ENCODE measurements at places on chromosomes 1 and 21.

- DNase-seq = no peak
Measured at GRCh38 chr21:15062606-15062965, 2.2 kb downstream of the NRIP1 start.

- no peak for DNase-seq
Measured at GRCh38 chr1:197391303-197392226, 123.5 kb downstream of the CRB1 start.

GRCh38 chr1:67158401-67158800 is 7.9 kb upstream of the IL23R start:
- no peak for DNase-seq

- no peak for DNase-seq
Measured at GRCh38 chr1:85940656-85941306, 215.8 kb downstream of the COL24A1 start.

DNA sequence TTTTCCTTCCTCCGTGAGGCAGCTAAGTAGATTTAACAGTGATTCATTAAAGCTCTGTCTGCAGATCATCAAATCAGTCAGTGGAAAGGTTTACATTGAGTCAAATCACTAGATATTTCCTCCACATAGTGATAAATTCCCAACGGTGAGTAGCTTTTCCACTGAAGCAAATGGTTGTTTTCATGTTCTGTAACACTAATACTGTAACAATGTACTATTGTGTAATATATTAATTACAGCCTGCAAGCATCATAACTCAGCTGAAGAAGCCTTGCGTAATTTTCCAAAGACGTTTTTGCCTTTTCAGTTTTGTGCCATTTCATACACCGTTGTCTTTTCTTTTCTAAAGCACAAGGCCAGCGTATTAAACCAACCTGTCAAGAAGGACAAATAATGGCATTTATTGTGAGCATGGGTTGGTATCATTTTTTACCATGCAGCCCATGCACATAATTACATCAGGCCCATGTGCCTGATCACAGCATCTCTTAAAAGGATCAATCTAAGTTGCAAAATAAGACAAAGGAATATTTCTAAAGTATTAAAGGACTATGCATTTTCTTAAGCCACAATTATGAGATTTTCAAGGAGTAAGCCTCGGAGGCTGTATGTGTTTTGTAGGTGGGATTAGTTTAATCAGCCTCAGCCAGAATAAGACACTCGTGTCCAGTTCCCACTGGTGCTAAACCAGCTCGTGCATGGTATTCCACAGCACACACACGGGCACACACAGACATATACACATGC is 16.7 kb upstream of the PDE9A start:
- DNase-seq = no peak

GRCh38 chr21:40636026-40636425 is 210.9 kb downstream of the DSCAM start:
- DNase-seq = no peak

DNA sequence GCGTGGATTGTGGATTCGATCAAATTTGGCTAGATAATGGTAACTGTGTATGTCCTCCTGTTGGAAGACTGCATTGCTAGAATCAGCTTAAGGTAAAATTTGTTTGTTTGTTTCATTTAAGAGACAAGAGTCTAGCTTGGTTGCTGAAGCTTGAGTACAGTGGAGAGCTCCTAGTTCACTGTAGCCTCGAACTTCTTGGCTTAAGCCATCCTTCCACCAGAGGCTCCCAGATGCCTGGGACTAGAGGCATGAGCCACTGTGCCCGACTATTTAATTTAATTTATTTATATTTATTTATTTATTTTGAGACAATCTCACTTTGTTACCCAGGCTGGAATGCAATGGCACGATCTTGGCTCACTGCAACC is 1.5 kb downstream of the PHACTR4 start:
- no peak for DNase-seq

DNA sequence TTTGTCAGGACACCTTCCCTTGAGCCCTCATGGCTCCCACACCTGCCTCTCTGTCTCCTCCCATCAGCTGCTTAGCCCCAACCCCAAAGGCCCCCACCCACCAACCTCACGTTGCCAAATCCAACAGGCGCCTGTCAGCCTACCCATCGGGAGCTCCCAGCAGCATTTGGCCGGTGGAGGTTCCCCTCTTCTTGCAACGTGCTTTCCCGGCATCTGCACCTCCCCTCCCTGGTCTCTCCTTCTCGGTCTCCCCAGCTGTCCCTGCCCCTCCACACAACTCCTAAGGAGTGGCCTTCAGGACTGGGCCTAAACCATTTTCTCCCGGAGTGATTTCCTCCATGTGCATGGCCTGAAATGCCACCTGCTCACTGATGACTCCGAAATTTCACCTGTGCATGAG is 71.9 kb downstream of the KLHDC7A start:
- DNase-seq = no peak

DNA sequence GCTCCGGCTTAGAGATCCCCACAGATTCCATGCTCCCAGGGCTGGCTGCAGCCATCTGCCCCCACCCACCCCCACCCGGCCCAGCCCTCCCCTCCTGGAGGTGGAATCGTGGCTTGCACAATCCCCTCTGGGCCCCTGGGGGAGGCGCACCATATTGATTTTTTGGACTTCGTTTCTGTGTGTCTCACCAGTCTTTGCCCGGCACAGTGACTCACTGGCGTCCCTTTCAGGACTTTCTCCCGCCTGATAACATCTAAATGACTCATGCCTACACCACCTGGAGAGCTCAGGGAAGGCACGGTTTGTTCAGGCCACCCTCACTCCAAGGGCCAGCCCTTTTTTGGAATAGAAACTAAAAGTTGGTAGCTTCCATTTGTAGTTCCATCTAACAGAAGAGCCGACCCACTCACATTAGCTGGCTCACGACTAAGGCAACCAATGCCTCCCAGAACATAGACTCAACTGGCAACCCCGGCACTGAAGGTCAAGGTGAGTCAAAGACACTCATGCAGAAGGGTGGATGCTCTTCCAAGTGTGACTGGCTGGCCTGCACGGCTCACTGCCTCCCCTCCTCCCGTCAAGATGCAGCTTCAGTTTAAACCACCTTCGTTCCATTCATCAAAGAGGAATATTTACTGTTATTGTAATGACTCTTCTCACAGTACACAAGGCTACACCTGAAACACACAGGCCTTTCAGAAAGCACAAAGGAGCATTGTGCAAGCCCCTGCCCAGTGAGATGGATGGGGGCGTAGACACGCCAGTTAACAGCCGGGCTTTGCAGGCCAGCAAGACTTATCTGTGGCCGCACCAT is 18.1 kb upstream of the ETS2 start:
- DNase-seq = no peak

DNA sequence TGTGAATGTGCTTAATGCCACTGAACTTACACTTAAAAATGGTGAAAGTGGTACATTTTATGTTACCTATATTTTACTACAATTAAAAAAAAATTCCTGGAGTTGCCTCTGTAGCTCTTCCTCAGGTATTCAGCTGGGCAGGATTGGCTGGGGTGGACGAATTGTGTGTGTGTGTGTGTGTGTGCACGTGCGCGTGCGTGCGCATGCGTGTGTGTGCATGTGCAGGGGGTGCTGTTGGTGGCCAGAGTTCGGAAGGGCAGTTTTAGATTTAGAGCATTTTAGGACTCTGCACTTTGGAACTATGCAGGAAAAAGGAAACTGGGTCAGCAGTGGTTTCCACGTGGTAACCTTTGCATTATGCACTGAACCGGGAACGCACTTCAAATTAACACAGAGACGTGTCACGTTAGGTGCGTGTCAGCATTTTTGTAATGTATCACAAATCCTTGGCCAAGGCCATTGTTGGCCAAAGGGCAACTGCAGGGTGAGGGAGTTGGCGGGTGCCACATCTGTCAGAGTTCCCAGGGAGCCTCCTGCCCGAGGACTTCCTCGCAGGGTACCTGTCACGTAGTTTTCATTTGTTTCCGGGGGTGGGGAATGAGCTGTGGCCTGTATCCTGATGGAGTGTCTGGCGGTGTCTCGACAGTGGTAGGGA is 312.8 kb downstream of the CAMTA1 start:
- no peak for DNase-seq

- no peak for DNase-seq
Measured at GRCh38 chr1:205589618-205590456, 42.0 kb downstream of the ELK4 start.

GRCh38 chr1:116316373-116316772 is 56.7 kb upstream of the ATP1A1 start:
- DNase-seq = no peak

DNA sequence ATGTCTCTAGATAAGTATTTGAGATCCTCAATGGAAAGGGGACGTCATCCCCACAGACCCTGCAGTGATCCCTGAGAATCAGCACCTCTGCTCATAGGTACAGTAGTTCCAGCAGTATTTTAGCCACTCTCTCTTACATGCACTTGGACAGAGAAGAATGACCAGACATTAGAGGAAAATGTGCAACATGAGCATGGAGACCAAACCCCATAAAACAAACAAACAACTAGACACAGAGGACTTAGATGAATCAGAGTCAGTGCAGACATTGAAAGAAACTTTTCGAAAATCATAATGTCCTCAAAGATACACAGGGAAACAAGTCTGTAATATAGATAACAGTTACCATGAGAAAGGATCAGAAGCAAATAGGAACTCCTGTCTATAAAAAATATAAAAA is 108.2 kb downstream of the LYPLAL1 start:
- DNase-seq = no peak

DNA sequence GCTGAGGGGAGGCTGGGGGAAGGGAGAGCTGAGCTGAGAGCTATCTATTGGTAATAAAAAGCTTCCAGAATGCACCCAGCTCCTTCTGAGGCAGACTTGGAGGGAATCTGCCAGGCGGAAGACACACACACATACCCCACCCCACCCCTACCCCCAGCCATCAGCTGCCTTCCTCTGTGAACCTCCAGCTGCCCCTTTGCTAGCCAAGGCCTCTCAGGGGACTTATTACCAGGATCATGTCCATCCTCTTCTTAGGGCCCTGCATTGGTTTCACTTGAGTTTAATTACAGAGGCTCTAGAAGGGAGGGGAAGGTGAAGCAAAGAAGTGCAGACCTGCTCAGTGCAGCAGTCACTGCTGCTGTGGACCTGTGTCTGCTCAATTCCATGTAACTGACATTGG is 156.4 kb downstream of the OMA1 start:
- no peak for DNase-seq

DNA sequence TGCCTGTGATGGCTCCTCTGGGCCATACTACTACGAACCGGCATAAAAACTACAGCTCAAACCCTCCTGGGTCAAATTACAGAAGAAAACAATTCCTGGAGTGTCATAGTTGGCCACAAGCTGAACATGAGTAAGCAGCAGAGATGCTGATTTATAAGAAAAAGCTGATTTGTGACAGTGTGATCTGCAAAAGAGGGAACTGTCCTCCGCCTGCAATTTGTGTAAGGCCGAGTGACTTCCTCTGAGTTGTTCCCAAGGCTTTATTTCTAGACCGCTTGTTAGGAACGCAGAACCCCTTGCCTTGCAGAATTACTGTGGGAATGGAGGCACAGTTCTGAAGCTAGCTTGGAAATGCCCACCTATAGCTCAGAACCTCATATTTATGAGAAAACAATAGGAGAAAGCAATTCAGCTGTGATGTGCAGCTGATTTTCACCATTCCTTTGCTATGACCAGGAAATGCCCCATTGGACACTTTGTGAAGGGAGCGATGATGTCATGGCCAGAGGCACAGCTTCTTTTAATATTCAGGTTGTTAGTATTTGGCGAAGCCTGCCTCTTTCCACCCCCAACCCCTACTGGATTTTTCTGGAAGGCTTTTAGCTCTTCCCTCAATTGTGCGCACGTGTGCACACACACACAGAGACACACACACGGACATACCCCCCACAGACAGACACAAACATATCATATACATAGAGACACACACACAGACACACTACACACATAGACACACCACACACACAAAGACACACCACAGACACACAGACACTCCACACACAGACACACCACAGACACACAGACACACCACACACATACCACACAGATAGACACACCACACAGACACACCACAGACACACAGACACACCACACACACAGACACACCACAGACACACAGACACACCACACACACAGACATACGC is 47.6 kb downstream of the IER5 start:
- no peak for DNase-seq

DNA sequence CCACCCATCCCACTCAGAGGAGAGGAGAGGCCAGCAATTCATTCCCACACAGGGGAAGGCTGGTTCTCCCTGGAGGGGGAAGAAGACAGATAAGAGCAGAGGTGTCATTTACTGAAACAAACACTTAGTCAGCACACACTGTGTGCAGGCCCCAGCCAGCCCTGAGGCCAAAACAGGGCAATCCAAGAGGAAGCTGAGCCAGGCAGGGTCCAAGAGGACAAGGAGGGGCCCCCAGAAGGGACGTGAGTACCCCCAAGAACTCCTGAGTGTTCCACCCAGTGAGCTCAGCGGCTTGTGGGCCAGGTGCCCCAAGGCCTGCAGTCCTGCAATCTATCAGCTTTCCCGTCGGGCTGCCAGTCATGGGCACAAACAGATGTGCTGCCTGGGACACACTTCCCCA is 15.8 kb downstream of the ADGRB2 start:
- DNase-seq = no peak

DNA sequence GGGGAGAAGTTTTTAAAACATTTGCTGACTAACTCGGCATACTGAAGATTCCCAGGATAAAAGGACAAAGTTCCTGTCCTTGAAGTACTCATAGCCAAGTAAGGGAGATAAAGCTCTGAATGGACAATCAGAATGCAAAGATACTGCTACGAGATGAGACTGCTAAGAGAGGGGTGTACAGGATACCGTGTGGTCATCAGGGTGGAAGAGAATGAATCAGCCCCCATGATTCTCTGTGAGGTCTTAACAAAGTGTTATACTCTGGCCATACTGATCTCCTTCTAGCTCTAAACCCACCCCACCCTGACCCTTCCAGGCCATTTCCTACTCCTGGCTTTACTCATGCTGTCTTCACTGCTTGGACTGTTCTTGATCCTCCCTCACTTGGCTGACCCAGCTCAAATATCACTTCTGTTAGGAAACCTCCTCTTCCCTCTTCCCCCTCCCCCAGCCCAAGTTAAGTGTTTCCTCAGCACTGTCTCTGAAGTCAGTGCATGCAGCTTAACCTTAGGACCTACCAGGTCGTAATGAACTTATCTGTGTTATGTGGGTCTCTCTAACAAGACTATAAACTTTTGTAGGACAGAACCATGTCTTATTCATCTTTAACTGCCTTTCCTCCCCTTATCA is 15.8 kb upstream of the MAGOH start:
- DNase-seq = no peak
